ENCODE measurements at places on chromosomes 3 and 15.

DNA sequence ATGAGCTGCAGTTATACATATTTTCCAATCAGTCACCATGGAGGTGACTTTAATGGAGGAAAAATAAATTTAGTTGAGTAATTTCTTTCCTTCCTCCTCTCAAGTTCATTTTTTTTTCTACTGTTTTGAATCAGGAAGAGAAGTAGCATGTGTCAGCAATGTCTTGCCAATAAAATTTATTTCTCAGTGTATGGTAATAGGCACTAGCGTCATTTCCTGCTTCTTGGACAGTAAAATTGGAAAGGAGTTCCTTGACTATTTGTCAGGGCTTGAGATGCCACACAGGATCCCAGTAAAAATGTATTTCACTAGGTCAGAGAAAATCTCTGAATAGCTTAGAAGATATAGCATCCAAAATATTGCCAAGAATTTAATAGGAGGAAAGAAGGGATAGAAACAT, 605.9 kb downstream of the ROBO1 start:
- no peak for DNase-seq

- no peak for DNase-seq
Measured at GRCh38 chr3:62559831-62560445, 186.6 kb upstream of the FEZF2 start.

- no peak for DNase-seq
Measured at GRCh38 chr3:43190670-43191069, 84.8 kb upstream of the POMGNT2 start.

- DNase-seq: no peak
Measured at GRCh38 chr15:81507831-81508230, 133.8 kb upstream of the TMC3 start.

GRCh38 chr3:173789530-173790162, 392.1 kb downstream of the NLGN1 start:
- no peak for DNase-seq

GRCh38 chr3:194584320-194584776, 48.9 kb downstream of the TMEM44 start:
- DNase-seq: no peak

- no peak for DNase-seq
Measured at GRCh38 chr3:4125576-4125975, 177.6 kb upstream of the SETMAR start.

Measured in naive thymus-derived CD4-positive, alpha-beta T cell (primary cell).